ENCODE measurements at places on chromosomes 7 and 10.

GRCh38 chr7:79822620-79823240 is 311.9 kb upstream of the GNAI1 start:
- DNase-seq = no peak

DNA sequence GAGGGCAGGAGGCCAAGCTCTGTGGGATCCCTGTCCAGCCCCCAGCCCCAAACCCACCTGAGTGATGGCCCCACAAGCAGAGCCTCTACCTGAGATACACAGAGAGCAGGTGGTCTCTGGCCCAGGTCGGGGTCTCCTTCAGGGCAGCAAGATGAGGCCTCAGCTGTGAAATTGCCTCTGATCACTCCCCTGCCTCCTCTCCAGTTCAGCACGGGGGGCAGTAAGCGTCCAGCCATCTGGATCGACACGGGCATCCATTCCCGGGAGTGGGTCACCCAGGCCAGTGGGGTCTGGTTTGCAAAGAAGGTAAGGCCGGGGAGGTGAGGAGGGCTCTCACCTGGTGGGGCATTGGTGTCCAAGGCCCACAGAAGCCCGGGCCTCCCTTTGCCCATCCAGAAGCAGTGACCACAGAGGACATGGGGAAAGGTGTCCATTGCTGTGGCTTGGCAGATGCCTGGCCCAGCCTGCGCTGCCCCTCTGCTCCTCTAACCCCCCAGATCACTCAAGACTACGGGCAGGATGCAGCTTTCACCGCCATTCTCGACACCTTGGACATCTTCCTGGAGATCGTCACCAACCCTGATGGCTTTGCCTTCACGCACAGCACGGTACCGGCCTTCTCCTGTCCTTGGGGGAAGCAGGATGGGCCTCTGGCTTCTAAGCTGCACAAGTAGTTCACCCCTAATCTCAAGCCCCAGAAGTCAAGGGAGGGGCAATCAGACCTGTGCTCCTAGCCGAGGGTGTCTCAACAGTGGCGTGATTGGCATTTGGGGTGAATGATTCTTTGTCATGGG is 3.1 kb downstream of the CPA1 start:
- peak; percentile 38 for DNase-seq

GRCh38 chr10:128242641-128243040 is 116.4 kb upstream of the MKI67 start:
- no peak for DNase-seq

DNA sequence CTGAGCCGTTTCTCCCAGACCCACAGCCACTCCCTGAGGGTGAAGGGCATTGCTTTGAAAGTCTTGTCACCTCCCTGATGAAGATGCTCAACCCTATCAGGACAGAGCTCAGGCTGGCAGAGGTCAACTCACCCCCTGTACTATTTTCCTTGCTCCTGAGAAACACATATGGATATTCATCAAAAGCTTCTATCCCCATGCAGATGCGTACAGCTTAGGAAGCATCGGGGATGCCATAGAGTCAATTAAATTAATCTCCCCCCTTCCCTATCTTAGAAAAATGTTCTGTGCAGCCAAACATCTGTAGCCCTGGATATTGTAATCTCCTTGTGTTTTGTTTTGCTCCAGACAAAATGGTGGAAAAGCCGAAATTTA is 67.2 kb downstream of the EMX2 start:
- no peak for DNase-seq

DNA sequence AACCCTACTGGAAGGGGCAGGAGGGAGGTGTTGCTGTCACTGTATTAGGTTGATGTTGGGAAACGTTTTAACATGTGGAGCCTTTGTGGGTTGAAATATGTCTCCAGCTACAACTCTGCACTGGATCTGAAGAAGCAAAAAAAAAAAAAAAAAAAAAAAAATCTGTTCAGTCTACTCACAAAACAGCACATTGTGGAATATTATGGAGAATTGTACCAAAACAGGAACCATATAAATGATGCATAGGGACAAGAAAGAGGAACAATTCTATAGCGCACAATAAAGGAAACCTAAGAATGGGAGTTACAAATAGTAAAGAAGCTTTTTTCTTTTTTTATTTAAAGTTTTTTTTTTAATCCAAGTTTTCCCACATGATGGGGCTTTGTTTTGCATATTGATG is 63.8 kb downstream of the CCSER2 start:
- DNase-seq = no peak

- DNase-seq = no peak
Observed at GRCh38 chr7:33195264-33195663, 65.9 kb downstream of the BBS9 start.

- DNase-seq = no peak
Observed at GRCh38 chr7:130891254-130892094, 157.5 kb upstream of the KLF14 start.

DNA sequence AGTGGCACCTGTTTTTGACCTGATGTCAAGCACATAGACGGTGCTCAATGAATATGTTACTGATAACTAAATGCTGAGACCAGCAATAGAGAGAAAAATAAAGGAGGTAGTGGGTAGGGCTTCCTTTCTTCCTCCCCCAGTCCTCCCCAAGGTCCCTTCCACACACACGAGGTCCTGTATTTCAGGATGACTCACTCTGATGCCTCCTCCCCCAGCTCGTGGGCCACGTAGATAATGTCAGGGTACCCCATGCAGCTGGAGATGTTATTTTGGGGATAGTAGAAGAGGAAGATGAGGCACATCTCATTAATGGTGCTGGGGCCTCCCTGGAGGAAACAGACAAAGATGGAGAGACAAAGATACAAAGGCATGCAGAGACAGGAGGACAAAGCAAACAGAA is 17.3 kb downstream of the PRSS58 start:
- no peak for DNase-seq

GRCh38 chr7:70239918-70240317 is 641.6 kb downstream of the AUTS2 start:
- no peak for DNase-seq

GRCh38 chr10:45582386-45582781 is 90.2 kb downstream of the ZFAND4 start:
- DNase-seq = no peak

- no peak for DNase-seq
Observed at GRCh38 chr10:27537787-27538186, 33.7 kb downstream of the RAB18 start.

- no peak for DNase-seq
Observed at GRCh38 chr7:73841689-73842066, 638 bp downstream of the METTL27 start.

GRCh38 chr7:120869700-120870099 is 11.8 kb upstream of the TSPAN12 start:
- DNase-seq = no peak

GRCh38 chr7:157073335-157073734 is 62.9 kb upstream of the MNX1 start:
- no peak for DNase-seq

DNA sequence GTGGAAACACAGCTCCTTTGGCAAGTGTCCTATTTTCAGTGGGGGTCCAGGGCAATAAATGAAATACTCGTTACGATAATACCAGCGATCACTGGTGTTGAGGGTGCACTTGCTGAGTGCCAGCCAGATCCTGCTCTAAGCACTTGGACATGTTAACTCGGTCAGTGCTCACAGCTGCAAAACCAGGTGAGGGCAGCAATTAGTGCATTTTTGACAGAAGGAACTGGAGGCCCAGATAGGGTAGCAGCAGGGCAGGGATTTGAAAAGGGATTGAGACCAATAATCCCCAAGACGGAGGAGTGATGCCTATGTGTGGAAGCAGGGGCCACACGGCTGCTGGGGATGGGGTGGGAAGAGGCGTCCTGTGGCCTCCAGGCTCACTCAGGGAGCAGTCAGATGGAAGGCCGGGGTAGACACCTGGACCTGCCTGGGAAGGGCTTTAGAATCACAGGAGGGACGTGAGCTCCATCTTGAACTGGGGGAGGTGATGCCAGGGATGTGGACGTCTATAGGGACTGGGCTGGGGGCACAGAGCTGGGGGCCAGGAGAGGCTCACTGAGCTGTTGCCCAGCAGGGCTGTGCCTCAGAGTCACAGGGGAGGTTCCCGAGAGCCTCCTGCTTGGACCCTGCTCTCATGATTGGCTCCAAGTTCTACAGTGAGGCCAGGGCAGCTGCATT is 14.3 kb downstream of the PTPRE start:
- DNase-seq = no peak

DNA sequence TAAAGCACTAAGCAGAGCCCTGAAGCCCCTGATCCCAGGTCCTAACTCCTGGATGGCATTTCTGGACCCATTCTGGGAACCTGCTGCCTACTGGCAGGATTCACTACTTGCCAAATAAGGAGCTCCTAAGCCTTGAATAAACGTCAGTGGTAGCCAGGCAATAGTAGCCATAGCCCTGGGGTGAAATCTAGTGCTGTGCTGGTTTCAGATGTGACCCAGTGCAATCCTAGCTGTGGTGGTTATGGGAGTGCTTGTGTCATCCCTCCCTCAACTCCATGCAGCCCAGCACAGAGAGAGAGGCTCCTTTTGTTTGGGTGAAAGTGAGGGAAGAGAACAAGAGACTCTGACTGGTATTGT is 43.7 kb downstream of the PCLO start:
- no peak for DNase-seq

DNA sequence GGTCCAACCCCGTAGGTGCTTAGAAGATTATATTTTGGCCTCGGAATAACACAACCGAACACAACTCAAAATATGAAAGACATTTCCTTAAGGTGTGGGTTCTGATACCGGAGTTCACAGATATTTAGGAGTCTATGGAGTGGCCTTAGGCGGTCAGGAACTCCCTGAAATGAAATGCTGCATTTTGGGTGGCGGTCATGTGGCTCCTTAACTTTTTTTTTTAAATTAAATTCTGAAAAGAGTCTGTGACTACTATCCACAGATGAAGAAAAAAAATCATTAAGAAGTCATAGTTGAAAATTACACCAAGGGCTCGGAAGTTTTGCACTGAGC is 290.9 kb upstream of the NFE2L3 start:
- no peak for DNase-seq

GRCh38 chr7:90842430-90842788 is 246.3 kb downstream of the CDK14 start:
- DNase-seq = no peak

DNA sequence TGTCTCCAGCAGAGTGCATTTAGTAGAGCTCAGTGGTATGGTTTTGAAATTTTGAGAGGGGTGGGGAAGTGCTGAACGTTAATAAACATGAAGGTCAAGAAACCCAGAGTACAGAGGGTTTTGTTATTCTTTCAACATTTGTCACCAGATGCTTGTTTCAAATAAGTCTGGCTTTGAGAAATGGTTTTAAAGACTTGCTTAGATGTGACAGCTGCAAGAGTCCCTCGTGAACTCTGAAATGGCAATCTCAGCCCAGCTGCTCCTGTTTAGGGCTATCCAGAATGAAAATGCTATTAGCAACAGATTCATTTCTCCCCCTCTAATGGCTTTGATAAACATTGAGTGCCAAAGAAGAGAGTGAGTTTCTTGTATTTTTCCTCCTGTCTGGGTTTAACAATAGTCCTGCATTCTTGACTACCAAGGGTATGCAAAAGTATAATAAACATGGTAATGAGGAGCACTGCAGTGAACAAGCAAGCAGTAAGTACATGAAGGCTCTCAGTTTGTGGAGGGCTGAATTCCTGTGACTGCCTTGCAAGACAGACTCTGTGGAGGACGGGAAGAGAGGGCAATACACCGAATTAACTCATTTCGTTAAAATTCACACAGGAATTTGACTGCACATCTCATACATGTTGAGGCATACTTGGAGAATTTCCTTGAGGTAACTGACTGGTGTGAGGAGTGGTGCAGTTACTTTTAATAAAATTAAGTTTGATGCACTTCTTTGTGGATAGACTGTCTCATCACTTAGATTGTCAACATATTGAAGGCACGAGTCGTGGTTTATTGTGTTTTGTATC is 490.9 kb downstream of the REEP3 start:
- DNase-seq = no peak

DNA sequence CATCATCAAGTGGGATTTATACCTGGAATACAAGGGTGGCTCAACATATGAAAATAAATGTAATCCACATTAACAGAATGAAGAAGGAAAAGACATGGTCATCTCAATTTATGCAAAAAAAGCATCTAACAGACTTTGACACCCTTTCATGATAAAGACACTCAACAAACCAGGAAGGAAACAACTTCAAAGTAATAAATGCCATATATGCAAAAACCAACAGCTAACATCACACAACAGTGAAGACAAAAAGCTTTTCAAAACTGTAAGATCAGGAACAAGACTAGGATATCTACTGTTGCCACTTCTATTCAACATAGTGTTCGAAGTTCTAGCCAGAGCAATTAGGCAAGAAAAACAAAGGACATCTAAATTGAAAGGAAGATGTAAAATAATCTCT is 22.9 kb downstream of the TNPO3 start:
- no peak for DNase-seq

GRCh38 chr7:128053023-128053422 is 21.8 kb upstream of the LRRC4 start:
- DNase-seq = no peak

DNA sequence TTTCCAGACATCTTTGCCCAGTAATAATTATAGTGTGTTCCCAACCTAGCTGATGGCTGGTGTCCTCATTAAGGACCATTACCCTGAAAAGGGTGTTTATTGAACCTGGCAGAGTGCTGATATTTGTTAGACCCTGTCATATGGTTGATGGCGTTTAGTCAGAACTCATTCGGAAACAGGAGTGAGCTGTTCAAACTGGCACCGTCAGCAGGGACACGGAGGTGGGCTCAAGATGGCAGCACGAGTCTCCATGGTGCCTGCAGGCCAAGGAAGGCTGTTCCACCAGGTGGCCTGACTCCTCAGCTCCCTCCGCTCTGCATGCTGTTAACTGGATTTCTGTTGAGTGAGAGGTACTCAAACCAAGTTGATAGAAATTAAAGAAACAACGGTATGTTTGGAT is 589.1 kb upstream of the MGMT start:
- no peak for DNase-seq

- DNase-seq = no peak
Observed at GRCh38 chr10:24553051-24553612, 170.6 kb downstream of the ARHGAP21 start.

GRCh38 chr7:32126843-32127242 is 56.6 kb upstream of the PDE1C start:
- no peak for DNase-seq

DNA sequence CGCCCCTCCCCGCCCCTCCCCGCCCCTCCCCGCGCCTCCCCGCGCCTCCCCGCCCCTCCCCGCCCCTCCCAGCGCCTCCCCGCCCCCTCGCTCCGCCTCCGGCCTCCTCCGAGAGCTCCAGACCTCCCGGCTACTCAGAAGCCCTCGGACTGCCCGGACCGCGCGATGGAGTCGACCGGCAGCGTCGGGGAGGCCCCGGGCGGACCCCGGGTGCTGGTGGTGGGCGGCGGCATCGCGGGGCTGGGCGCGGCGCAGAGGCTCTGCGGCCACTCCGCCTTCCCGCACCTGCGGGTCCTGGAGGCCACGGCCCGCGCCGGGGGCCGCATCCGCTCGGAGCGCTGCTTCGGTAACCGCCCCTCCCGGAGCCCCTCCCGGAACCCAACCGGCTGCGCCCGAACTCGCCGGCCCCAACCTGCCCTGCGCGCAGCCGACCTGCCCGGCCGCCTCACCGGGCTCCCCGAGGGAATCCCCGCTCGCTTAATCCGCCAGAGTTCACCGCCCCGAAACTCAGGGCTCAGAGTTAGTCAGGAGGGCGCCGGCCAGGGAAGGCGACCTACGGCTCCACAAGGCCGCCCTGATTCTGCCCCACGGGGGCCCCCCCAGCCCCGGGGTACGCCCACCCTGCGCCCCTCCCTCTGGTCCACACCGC is at the start of gene PAOX:
Gene PAOX (plus strand): TSS at position 111 of the 649 bp plus-strand sequence. CDS start 55 bp downstream, at position 166.
- DNase-seq = peak; percentile 63

GRCh38 chr7:104124893-104125477 is 82.8 kb downstream of the ORC5 start:
- DNase-seq = no peak

Data from stimulated activated effector memory CD8-positive, alpha-beta T cell treated with anti-CD3 and anti-CD28 coated beads, Interleukin-12 subunit alpha, Interleukin-12 subunit beta, amount 100 ng/mL, for 72 hours (primary cell).